ENCODE measurements at places on chromosomes 5 and 9.

GRCh38 chr5:173530547-173530946, 85.9 kb downstream of the BOD1 start:
- DNase-seq = peak; percentile 37

GRCh38 chr5:63255594-63255993, 677.0 kb downstream of the LRRC70 start:
- DNase-seq = no peak

- no peak for DNase-seq
Measured at GRCh38 chr9:109478665-109479380, 19.3 kb downstream of the PTPN3 start.

DNA sequence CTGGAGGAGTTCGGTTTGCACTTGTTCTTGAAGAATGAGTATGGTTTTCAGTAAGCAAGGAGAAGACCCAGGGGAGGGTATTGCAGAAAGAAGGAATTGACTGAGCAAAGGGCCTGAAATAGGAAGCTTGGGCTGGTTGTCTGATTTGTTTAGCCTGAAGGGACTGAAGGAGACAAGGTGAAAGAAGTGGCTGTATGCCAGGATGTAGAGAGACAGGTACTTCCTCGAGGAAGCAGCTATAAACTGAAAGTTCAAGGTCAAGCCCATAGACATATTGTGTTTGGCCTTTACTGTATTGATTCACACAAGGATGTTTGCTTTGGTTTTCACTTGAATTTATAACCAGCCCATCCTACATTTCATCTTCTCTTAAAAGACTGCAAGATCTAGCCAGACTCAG, 183.1 kb downstream of the PALM2AKAP2 start:
- no peak for DNase-seq

DNA sequence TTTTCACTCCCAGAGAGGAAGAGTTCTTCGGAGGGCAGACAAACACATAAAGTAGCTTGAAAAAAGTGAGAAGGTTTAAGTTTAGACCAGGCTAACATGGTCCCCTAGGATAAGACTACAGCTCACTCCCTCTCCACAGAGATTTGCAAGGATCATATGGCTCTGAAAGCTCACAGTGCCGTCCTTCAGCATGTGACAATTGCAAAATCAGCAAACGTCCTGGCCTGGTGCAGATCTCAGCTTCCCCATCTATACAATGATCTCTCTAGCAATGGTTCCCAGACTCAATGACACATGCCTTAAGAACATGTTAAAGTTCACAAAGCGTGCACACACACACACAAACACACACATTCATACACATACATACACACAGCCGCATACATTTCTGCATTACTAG, 327.6 kb downstream of the ACTL7B start:
- no peak for DNase-seq
